Stimulated activated CD4-positive, alpha-beta T cell treated with anti-CD3 and anti-CD28 coated beads, Interleukin-12 subunit alpha, Interleukin-12 subunit beta, amount 100 ng/mL, for 24 hours (primary cell): ENCODE measurements at places on chromosomes 11 and 22.

DNA sequence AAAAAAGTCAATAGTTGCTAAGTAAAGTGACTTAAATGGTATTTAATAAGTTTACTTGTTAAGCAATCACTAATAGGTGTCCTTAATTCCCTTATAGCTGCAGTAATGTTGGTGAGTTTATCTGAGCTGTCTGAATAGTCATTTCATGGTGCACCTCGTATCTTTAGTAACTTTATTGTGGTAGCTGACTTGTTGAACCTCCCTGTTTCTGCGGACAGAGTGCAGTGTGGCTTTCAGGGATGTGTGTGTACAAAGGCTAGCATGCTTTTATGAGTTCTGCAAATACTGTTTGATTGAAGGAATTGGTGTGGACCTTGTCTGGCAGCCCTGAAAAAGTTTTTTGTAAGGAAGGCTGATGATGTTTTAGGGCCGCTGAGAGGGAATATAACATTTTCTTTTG lies 2.6 kb downstream of the ZNRF3 start:
- DNase-seq: no peak

- no peak for DNase-seq
These were observed 56.1 kb downstream of the PRMT3 start for GRCh38 chr11:20443596-20443995.

DNA sequence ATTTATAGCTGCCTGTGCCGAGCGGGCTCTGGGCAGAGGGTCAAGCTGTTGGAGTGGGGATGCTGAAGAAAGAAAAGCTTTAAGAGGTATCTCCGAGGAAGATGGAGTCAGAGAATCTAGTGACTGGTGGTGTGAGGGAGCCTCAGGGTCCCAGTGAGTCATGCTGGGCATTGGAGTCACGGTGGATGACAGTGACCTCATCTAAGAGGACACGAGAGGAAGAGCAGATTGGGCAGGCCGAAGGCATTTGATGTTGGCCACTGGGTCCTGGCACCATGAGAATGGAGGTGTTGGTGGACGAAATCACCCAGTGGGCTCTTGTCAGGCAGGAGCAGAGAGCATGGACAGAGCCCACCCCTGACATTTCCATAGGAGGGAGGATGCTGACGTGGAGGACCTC lies 68.4 kb downstream of the TBC1D22A start:
- no peak for DNase-seq

DNA sequence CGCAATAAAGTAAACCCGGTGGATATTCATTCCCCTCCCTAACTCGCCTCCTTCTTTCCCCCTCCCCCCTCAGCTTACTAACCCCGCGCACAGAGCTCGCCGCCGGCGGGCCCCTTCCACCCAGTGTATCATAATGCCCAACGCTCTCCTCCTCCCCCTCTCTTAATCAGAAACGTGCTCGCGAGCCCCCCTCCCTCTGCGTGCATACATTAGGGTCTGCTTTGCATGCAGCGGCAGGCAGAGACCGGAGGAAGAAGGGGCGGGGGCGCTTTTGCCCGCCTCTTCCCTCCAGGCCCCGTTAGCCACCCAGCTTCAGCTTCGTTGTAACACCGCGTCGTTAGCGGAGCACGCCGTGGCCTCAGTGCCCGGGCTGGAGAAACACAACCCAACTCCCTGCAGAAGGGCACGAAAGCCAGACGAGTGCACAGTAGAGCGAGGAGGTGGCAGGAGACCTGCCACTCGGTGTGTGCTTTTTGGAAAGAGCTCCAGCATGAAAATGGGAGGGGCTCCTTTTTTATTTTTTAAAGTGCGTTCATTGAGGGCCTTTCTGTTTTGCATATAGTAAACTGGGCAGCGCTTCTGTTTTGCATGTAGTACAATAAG lies 901 bp upstream of the KMT2A start:
- DNase-seq: peak; percentile 60

- no peak for DNase-seq
These were observed 132.9 kb downstream of the RASSF10 start for GRCh38 chr11:13141731-13142709.

DNA sequence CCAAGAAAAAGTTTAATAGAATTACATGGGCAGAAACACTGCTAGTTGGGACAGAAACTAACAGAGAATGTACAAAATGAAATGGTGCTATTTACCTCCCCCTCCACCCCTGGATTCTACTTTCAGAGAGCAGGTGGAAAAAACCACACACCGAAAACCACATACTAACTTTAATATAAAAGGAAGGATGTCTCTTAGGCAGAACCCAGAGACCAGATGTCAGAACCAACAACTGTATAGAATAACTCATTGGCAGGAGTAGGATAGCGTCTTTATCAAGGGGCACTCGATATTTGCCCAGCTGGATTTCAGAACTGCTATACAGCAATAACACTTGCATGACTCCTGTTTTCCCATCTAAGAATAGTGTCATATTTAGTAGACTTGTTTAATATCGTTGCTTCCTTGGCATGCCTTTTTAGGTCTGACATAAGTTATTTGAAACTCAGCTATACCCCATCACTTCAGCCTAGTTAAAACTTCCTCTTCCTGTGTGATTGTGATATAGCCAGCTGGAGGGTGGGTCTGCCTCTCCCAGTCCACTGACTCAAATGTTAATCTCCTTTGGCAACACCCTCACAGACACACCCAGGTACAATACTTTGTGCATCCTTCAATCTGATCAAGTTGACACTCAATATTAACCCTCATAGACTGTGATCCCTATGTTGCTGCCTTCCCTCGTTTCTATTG lies 1.2 kb downstream of the SLC22A25 start:
- no peak for DNase-seq

DNA sequence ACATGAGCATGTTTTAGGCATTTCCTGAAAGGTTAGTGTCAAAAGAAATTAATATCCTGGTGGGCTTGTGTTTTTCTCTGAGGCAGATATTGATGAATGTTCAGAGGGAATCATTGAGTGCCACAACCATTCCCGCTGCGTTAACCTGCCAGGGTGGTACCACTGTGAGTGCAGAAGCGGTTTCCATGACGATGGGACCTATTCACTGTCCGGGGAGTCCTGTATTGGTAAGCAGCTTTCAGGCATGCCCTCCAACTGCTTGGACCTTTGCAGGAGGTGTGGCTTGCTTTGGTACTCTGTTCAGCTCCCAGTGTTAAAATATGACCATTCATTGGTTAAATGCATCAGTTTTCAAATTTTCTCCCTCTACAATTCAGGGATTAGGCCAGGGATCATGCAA lies 658.6 kb upstream of the ANO5 start:
- DNase-seq: no peak

DNA sequence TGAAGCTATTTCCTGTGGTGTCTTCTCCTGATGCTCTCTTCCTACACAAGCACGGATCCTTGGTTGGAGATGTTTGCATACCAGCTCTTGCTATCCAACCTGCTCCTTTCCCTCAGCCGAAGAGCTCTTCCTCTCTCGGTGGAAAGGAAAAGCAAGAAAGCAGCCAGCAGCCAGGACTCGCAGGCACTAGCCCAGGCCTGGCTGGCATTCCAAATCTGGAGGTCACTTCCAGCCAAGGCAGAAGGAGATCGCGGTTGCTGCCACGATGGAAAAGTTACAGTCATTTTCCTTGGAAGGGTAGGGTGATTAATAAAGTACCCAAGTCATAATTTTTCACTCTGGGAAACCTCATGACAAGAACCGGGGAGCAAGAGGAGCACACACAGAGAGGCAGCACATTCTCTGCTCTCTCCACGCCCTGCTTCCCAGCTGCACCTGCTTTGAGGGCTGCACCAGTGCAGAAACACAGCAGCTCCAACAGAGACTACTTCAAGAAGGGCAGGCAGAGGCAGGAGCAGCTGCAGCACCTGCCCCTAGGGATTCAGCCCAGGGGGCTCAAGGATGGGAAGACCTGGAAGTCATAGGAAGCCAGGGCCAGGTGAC lies 399.3 kb downstream of the CADM1 start:
- no peak for DNase-seq

DNA sequence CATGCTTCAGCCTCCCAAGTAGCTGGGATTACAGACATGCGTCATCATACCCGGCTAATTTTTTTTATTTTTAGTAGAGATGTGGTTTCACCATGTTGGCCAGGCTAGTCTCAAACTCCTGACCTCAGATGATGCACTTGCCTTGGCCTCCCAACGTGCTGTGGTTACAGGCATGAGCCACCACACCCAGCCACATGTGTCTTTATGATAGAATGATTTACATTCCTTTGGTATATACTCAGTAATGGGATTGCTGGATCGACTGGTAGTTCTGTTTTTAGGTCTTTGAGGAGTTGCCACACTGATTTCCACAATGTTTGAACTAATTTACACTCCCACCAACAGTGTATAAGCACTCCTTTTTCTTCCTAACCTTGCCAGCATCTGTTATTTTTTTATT lies 276.2 kb downstream of the METTL15 start:
- DNase-seq: no peak

- no peak for DNase-seq
These were observed 65.0 kb upstream of the HMGXB4 start for GRCh38 chr22:35192129-35192918.

- no peak for DNase-seq
These were observed 1075.3 kb downstream of the TBC1D22A start for GRCh38 chr22:47837703-47838102.

- DNase-seq: no peak
These were observed 307.7 kb downstream of the BUD13 start for GRCh38 chr11:116465056-116465455.

- DNase-seq: no peak
These were observed 13.9 kb downstream of the RBM4B start for GRCh38 chr11:66663741-66664296.

DNA sequence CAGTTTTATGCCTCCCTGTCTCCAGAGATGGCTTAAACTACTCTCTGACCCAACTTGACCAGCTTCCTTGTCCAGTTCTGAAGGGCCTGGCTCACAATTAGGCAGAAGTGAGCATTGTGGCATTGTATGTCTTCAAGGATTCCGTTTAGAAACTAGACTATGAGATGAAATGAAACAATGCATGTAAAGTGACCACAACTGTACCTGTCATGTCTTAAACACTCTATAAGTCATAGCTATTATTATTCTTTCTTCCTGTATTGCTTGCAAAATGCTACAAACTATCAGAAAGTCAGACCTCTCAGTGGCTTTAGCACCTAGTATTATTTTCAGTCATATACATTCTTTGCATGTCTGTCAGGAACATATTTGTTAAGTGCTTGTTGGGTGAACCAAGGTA lies 127.9 kb upstream of the MTMR2 start:
- no peak for DNase-seq

GRCh38 chr11:2308713-2309112 lies 6.9 kb downstream of the TSPAN32 start:
- no peak for DNase-seq

DNA sequence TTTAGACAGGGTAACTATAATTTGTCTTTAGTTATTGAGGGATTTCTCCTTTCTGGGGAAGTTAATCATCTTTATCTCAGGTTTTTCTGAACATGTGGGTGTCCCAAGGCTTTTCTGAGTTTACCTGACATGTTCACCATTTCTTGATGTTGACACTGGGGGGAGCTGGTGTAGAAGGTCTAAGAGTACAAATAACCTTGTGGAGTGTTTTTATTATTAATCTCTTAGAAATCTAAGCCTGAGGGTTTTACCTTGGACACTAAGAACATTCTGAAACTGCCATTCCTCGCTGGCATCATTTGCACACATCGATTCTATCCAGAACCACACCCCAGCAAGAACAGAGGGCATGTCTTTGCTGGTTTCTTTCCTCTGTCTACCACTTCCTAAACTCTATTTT lies 15.6 kb upstream of the C11orf91 start:
- DNase-seq: no peak
